SK-N-MC (cell line): ENCODE measurements at places on chromosomes 4 and X.

DNA sequence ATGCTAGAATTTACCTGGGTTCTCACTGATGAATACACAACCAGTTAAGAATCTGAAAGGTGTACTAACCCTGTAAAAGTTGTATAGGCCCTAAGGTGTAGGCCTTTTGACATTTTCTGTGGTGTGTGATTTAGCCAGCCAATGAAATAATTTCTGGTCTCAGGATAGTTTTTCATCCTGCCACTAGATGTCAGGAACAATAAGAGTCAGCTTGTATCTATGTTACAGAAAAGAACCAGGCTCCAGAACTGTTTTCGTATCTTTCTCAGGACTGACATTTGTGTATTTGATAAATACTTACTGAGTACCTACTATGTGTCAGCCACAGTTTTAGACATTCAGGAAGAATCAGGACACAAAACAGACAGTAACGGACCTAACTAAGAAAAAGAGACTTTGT lies 673.6 kb upstream of the TENM3 start:
- DNase-seq, result no peak

- DNase-seq, result no peak
These were observed 38.7 kb upstream of the DCLK2 start for GRCh38 chr4:150039274-150040127.

GRCh38 chr4:94540476-94540875 lies 88.7 kb downstream of the PDLIM5 start:
- DNase-seq, result no peak

DNA sequence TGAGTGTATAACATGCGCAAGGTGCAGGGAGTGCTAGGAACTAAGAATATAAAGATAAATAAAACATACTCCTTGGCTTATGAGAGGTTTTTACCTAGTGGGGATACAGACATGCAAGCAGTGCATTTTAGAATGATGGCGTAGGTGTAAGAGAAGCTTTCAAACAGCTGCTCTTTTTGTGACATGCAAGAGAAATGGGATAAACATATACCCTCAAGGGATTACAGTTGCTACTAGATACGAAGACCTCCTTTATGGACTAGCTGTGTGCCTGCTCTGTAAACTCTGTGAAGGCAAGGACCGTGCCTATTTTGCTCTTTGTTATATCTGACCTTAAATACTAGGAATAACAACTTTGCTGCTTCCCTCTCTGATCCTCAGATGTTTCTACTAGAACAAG lies 39.0 kb upstream of the SLITRK4 start:
- DNase-seq, result no peak

- DNase-seq, result no peak
These were observed 26.3 kb downstream of the RTL5 start for GRCh38 chrX:72105436-72105835.

DNA sequence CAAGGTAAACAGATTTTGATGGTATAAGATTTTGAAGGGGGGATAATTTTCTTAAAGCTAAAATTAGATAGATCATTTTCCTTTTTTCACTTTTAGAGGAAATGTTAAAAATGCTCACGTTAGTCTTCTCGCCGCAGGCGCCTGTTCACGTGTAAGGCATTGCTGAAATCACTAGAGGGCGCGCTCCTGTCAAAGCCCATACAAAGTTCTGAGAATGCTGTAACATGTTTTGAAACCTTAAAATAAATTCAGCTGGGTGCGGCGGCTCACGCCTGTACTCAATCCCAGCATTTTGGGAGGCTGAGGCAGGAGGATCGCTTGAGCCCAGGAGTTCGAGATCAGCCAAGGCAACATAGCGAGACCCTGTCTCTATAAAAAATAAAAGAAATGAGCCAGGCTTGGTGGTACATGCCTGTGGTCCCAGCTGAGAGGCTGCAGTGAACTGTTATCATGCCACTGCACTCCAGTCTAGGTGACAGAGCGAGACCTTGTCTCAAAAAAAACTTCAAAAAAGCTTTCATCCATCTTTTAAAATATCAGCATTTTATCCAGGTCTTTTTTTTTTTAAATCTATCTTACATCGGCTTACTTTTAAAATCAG lies 138.0 kb downstream of the RBMX2 start:
- peak; percentile 32 for DNase-seq

GRCh38 chr4:186227744-186228513 lies 622 bp downstream of the KLKB1 start:
- DNase-seq, result no peak

- DNase-seq, result no peak
These were observed 82.2 kb downstream of the STOX2 start for GRCh38 chr4:183986971-183987946.

DNA sequence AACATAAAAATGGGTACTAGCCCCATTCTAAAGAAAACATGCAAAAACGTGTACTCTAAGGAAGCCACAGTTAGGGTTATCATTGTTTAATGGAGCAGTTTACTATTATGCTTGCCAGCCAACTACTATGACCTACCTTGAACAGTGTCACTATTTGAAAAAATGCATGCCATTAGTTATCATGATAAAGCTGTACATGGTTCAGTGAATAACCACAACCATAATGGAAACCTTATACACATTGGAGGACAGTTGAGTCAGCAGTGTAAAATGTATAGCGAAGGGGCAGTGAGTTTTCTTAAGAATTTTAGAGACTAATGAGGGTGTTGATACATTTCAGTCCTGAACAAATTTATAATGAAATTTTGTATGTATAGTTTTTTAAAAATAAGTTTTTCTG lies 381.9 kb downstream of the GRXCR1 start:
- no peak for DNase-seq

- DNase-seq, result no peak
These were observed 112.8 kb upstream of the PITX2 start for GRCh38 chr4:110735686-110736085.

GRCh38 chr4:82957045-82957444 lies 53.6 kb downstream of the LIN54 start:
- no peak for DNase-seq

GRCh38 chrX:68690936-68691501 lies 43.6 kb downstream of the STARD8 start:
- DNase-seq, result no peak

DNA sequence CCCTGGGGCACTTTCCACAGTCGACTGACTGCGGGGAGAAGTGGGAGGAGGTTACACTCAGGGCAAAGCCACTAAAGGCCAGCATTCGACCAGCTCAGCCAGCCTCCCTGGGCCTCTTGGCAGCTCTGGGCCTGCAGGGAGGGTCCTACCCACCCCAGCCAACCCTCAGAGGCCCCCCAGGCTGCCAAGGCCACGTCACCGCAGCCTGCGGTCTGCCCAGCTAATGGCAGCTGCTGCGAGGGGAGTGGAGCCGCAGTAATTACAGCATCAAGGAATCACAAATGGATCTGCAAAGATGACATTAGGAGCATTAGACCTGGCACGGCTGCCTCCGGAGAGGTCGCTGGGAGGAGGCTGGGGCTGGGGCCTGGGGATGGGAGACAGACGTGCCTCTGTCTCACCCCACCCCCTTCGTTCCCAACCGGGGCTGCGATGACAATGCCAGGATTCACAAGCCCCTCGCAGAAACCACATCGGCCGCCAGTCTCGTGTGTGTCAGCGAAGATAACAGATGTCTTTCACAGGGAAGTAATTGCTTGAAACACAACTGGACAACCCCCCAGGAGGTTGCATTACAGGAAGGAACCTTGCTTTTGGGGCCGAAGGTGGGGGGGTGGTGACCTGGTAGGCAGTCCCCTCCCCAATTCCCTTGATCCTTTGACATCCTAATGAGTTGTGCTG lies 367.6 kb downstream of the BCOR start:
- no peak for DNase-seq

DNA sequence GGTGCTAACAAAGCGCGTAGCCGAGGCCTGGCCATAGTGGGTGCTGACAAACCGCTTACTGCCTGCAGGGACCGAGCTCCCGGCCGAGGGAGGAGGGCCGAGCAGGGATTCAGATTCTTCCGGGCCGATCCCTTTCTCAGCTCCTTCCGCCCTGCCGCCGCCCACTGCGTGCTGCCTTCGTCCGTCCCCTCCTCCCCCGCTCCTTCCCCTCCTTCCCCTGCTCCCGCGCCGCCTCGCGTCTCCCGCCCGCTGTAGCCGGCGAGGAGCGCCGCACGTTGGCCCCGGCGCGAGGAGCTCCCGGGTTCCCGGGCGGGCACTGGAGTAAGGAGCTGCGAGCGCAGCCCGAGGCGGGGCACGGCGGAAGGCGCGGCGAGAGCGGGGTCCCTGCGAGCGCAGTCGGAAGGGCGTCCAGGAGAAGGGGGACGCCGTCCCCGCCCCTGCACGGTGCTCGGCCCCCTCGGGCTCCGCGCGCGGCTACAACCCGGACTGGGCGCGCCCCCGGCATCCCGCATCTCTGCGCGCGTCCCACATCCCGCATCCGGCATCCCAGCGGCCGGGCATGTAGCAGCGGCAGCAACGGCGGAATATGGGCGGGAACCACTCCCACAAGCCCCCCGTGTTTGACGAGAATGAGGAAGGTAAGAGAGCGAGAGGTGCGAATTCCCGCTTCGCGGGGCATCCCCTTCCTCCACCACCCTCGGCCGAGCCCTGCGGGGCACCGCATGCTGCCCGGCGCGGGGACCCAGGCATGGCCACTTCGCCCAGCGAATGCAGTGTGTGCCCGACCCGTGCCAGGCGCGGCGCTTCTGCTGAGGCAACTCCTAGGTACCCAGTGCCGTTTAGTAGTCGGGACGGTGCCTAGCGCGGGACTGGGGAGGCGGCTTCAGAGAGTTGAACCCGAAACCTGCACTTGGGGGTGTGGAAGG lies at the start of gene STK32B:
Gene STK32B (plus strand): TSS at position 203 of the 926 bp plus-strand sequence.
- DNase-seq, result no peak

DNA sequence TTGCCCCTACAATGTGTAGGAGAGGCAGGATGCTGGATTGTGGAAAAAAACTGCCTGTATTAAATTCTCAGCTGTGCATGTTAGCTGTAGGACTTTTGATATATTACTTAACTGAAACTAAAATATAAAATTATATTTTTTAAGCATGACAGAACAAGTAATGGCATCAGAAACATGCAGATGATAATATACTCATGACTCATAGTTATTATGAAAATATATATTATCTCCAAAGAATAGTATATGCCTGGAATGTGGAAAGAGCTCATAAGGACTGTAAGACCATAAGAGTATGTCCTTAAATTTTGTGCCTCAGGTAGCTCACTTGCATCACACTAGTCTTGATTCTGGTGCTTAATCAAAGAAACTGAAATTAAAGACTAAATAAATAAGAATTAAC lies 1100.6 kb downstream of the TECRL start:
- no peak for DNase-seq

- no peak for DNase-seq
These were observed 19.2 kb upstream of the SPON2 start for GRCh38 chr4:1191621-1192020.

DNA sequence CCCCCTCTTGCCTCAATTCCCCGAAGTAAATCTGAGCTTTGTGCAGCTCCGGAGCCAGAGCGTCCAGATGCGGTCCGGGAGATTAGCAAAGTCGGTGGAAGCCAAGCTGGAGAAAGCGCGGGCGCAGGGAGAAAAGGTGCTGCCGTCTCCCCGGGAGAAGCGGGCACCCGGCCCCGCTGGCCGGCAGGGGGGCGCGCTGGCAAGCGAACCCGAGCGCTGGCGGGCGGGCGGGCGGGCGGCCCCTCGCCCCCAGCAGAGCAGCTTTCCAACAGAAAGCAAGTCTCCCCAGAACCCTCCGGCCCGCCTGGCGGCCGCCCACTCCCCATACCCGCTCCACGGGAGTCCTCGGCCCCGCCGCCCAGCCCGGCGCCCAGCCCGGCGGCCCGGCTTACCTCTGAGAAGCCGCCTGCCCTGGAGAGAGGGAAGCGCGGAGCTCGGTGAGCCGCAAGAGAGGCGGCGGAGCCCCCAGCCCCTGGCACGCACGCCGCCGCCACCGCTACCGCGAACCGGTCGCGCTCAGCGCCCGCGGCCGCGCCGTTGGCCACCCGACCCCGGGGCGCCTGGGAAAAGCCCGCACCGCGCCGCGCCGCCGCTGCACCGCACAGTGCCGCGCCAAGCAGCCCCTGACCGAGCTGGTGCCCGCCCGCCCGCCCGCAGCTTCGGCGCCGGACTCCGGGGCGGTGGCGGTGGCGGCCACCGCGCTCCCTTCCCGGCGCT lies 529 bp upstream of the CITED1 start:
- no peak for DNase-seq

DNA sequence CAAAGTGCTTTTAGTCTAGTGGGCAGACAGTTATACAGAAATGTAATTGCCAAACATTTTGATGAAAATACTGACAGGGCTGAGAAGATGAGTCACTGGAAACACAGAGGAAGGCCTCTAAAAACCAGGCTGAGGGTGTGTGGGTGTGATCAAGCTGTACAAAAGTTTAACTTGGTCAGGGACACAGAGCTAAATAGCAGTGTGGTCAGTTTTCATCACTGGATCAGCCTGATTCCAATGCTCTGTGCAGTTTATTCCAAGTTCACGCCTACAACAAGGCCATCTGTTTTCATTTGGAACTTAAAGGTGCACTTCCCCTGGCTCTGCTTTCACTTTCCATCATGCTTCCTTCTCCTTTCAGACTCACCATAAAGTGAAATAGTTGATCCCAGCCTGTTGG lies 10.6 kb downstream of the CENPVL3 start:
- no peak for DNase-seq

DNA sequence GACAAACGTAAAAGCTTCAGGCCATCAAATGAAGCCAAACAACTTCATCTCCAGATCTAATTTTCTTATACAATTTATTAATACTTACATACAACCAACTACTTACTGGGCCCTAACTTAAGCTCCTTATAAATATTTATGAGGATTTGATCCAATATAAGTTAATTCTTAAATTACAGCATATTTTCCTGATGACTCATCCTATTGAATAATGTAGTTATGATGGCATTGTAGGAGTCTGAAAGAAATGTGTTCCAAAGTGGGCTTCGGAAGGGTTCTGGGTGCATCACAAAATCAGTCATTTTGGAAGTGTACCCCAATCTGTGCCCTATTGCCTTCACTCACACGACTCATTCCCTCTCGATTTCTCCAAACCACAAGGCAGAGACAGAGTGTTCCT lies 455.1 kb upstream of the CTSO start:
- DNase-seq, result peak; percentile 52

DNA sequence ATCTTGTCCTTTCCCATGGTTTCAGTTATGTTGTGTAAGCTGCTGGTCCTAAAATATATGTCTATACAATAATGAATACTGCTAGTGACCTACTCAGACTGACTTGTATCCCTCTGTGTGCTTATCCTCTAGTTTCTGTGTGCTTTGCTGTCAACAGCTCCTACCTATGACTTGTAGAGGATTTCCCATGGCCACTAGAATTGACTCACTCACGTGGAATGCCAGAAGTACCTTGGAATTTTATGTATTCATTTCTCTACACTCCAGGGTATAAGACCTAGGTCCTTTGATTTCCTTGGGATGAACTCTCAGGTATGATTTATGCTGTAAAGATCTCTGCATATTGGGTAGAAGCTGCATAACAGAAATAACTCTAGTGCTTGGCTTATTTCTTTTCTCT lies 279.9 kb upstream of the SLIT2 start:
- no peak for DNase-seq

DNA sequence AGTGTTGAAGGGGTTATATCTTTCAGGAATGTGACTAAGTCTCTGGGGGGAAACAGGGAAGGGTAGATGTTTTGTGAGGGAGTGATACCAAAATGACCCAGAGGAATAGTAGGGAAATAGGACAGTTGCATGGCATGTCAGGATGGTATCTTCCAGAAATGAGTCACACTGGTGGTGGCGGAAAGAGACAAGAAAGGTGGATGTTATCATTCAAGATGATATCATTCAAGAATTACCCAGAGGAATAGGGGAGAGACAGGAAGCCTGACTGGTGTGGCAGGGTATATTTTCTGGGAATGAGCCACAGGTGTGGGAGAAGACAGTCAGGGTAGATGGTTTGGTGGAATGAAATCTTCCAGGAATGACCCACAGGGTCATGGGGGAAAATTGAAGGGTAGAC lies 61.1 kb downstream of the MAOA start:
- no peak for DNase-seq

GRCh38 chr4:118736900-118737299 lies 51.7 kb downstream of the METTL14 start:
- DNase-seq, result no peak
